ENCODE measurements at places on chromosomes 3 and 15. TPM values are rescaled to one million over a fixed set of nuclear protein-coding genes. Genes with fewer than 3 reads are reported as not detected.

DNA sequence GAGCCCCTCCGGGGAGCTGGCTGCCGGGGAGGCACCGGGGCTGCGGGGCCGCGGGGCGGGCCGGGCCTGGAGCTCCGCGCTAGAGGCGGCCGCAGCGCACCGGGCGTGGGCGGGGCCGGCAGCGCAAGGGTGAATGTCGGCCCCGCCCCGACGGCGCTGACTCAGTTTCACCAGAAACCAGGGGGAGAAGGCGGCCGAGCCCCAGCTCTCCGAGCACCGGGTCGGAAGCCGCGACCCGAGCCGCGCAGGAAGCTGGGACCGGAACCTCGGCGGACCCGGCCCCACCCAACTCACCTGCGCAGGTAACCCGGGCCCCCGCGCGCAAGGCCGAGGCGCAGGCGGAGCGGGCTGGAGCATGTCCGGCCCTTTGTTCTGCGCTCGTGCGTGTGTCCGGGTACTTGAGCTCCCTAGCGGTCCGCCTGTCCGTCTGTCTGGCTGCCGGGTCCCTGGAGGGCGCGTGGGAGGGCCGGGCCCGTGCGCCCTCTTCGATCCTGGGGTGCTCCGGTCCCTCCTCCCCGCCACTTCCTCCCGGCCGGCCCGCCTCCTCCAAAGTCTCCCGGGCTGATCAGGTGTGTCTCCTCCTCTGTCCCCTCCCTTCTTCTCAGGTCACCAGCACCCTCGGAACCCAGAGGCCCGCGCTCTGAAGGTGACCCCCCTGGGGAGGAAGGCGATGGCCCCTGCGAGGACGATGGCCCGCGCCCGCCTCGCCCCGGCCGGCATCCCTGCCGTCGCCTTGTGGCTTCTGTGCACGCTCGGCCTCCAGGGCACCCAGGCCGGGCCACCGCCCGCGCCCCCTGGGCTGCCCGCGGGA, at the start of gene SPINT1:
SPINT1 (plus strand) TSS at position 164 of the 811 bp plus-strand sequence; CDS start at position 671, 507 bp downstream.
- no peaks in the 10 kb centered on the region for H3K27me3 ChIP-seq
- no peak for DNase-seq
- H3K36me3 ChIP-seq: no peaks in the 10 kb centered on the region
- no peak within 1 kb of the TSS for H3K27ac ChIP-seq
- peaks cover 42% of the 10 kb centered on the region for H3K4me1 ChIP-seq
- H3K4me3 ChIP-seq: peak within 1 kb of the TSS; percentile 61

DUT gene
- 60.7 TPM for total RNA-seq

DNA sequence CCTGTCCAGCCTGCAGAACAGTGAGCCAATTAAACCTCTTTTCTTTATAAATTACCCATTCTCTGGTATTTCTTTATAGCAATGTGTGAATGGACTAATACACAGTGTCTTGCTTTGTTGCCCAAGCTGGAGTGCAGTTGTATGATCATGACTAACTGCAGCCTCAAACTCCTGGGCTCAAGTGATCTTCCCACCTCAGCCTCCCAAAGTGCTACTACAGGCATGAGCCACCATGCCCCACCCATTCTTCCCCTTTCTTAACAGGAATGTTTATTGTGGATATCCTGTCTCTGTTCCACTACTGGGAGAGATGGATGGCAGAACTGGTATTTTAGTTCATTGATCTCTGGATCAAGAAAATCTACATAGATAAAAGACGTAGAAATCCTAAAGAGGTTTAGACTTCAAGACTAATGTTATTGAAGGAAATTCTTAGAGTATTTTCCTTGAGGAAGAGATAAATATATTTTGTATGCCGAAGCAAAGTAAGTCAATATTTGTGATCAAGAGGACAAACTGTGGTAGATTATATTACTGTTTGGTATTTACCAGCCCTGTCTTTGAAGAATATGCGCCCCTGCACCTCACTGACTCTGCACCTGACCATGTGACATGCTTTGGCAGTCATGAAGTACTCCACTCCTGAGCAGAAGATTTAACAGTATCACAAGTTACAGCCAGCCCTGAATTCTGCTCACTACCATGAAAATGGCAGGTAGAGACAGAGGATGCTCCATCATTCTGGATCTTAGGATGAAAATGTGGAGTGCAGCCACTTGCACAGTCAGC, 42.9 kb downstream of the UACA start:
- no peak overlapping the region for H3K27ac ChIP-seq
- H3K4me1 ChIP-seq: no peaks in the 10 kb centered on the region
- no peak for DNase-seq
- peaks cover 15% of the 10 kb centered on the region for H3K27me3 ChIP-seq
- no peak overlapping the region for H3K4me3 ChIP-seq

DNA sequence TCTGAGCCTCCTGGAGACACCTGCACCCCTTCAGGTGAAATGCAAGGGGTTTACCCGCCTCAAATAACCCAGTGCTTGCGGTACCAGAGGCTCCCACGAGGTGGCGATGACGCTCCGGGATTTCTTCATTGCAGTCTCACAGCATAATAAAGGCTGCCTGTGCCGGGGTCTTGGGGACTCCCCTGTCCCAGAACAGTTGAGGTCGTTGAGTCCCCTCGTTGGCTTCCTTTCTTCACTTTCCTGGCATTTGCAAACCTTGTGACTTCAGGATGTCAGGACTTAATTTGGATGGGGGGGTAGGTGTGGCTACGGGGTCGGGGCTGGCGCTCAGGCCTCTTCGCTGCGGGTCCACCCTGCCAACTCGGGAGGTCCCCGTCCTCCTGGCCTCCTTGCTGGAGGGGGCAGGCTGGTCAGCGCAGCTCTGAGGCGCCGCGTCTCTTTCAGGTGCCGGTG, 1.3 kb downstream of the GNAT1 start:
- H3K4me3 ChIP-seq: no peak overlapping the region
- H3K4me1 ChIP-seq: peaks cover 27% of the 10 kb centered on the region
- no peak overlapping the region for H3K27ac ChIP-seq
- peak; percentile 88 for DNase-seq

DNA sequence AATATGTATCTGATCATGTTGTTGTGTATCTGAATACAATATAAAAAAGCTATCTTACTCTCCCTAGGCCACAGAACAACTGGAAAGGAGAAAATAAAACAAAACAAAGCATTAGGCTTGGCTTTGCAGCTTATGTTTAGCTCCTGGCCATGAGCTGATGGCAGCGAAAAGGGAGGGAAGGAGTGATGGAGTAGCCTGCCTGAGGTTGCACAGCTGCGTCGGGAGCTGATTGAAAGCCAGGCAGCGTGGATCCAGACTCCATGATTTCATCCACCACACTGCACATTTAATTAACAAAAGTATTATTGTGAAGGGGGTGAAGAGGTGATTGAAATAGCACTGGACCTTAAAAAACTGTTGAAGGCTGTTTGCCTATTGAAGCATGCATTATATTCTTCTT, 212.2 kb downstream of the GABRG3 start:
- DNase-seq: no peak
- no peaks in the 10 kb centered on the region for H3K4me1 ChIP-seq
- no peaks in the 10 kb centered on the region for H3K36me3 ChIP-seq
- no peak overlapping the region for H3K27ac ChIP-seq

GRCh38 chr3:114143817-114144216, 35.0 kb downstream of the DRD3 start:
- no peak overlapping the region for H3K4me3 ChIP-seq
- no peak for DNase-seq
- H3K27ac ChIP-seq: no peak overlapping the region
- no peaks in the 10 kb centered on the region for H3K27me3 ChIP-seq
- no peaks in the 10 kb centered on the region for H3K36me3 ChIP-seq
- H3K4me1 ChIP-seq: no peaks in the 10 kb centered on the region

DNA sequence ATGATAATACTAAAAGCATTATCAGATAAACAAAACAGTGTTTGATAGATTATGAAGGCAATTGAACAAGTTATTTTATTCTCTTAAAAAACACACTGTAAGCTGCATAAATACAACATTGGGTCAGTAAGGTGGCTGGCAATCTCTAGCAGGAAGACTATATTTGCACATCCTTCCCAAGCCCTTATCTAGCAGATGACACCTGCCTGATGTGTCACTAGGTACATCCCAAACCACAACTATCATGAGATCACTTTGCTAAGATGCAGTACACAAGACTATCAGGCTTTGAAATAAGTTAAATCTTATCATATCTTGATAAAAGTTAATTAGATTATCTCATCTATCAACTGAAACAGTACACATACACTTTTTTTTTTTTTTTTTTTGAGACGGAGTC, 417.4 kb downstream of the MECOM start:
- no peaks in the 10 kb centered on the region for H3K4me1 ChIP-seq
- H3K27me3 ChIP-seq: peaks cover 9% of the 10 kb centered on the region
- no peaks in the 10 kb centered on the region for H3K36me3 ChIP-seq
- no peak for DNase-seq

- DNase-seq: no peak
- H3K27ac ChIP-seq: peak overlapping the region; percentile 69
- peaks cover 20% of the 10 kb centered on the region for H3K4me1 ChIP-seq
- no peaks in the 10 kb centered on the region for H3K27me3 ChIP-seq
- peak overlapping the region; percentile 60 for H3K4me3 ChIP-seq
- H3K36me3 ChIP-seq: no peaks in the 10 kb centered on the region
These were observed 278.8 kb downstream of the FOXP1 start for GRCh38 chr3:71304684-71305083.

QTRT2 gene
- total RNA-seq: 27.0 TPM
